Endothelial cell (in vitro differentiated cells): ENCODE measurements at places on chromosomes 1 and 21. TPM values are rescaled to one million over a fixed set of nuclear protein-coding genes. Genes with fewer than 3 reads are reported as not detected.

The LAX1 gene
- not detected for total RNA-seq

The LCE2C gene
- not detected for total RNA-seq

DNA sequence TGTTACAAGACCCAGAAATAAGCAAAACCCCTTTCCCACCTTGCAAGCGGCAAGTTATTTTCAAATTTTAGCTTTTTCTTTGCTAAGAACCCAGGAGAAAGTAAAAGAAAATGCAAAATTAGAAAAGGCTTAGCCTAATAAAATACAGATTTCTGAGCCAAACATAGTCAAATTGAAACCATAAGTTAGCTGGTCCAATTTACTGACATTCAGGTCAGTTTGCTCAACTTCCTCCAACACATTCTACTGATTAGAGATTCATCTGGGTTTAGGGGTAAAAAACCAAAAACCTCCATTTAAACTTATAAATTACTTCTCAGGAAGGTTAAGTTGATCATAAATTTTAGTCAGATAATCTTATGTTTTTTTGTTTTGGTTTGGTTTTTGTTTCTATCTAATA is 701.8 kb upstream of the CXADR start:
- no peaks in the 10 kb centered on the region for H3K36me3 ChIP-seq
- no peaks in the 10 kb centered on the region for H3K4me1 ChIP-seq
- no peak for DNase-seq
- no peak overlapping the region for H3K27ac ChIP-seq
- H3K27me3 ChIP-seq, result no peaks in the 10 kb centered on the region

DNA sequence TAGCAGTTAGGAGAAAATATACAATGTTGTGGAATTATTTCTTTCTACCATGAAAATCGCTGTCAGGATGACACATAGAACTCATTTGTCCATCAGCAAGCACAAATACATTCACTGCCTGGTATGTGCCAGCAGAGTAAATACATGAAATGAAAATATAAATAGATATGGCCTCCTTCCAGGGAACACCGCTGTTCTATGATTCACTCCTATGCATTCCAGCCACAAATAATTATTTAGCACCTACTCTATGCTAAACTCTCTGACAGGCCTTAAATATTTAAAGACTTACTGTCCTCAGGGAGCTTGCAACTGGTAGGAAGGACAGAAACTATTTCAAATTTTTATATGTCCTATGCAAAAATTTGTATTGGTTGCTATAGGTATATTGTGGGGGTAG is 975.0 kb upstream of the NCAM2 start:
- no peaks in the 10 kb centered on the region for H3K27me3 ChIP-seq
- no peak overlapping the region for H3K4me3 ChIP-seq
- DNase-seq, result no peak
- H3K27ac ChIP-seq, result no peak overlapping the region

DNA sequence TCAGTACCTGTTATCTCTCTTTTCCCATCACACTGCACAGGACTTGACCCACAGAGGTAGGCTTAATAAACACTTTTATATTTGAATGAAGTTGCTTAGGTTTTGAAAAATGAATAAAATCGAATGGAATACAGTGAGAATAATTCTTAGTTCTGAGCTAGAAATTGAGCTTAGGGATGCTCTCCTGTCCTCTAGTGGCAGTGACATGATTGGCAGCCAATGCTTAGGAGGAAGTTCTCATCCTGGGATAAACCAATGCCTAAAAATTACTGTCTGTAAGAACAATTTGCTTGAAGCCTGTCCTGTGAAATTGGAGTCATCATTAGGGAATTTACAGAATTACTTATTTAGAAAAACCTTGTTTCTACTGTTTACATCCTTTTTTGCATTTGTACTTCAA is 21.3 kb upstream of the CYP4X1 start:
- peaks cover 7% of the 10 kb centered on the region for H3K36me3 ChIP-seq
- no peak for DNase-seq
- H3K27me3 ChIP-seq, result peaks cover 3% of the 10 kb centered on the region
- H3K4me1 ChIP-seq, result no peaks in the 10 kb centered on the region
- H3K4me3 ChIP-seq, result no peak overlapping the region
- H3K27ac ChIP-seq, result no peak overlapping the region

GRCh38 chr1:63603810-63604209 is 10.6 kb downstream of the PGM1 start:
- H3K4me1 ChIP-seq, result peaks cover 11% of the 10 kb centered on the region
- H3K27me3 ChIP-seq, result no peaks in the 10 kb centered on the region

GRCh38 chr1:181647314-181648035 is 164.2 kb downstream of the CACNA1E start:
- no peaks in the 10 kb centered on the region for H3K27me3 ChIP-seq
- no peak overlapping the region for H3K27ac ChIP-seq
- H3K36me3 ChIP-seq, result no peaks in the 10 kb centered on the region
- no peak overlapping the region for H3K4me3 ChIP-seq
- H3K4me1 ChIP-seq, result no peaks in the 10 kb centered on the region
